ENCODE measurements at places on chromosomes 1 and 21. TPM values are rescaled to one million over a fixed set of nuclear protein-coding genes. Genes with fewer than 3 reads are reported as not detected.

DNA sequence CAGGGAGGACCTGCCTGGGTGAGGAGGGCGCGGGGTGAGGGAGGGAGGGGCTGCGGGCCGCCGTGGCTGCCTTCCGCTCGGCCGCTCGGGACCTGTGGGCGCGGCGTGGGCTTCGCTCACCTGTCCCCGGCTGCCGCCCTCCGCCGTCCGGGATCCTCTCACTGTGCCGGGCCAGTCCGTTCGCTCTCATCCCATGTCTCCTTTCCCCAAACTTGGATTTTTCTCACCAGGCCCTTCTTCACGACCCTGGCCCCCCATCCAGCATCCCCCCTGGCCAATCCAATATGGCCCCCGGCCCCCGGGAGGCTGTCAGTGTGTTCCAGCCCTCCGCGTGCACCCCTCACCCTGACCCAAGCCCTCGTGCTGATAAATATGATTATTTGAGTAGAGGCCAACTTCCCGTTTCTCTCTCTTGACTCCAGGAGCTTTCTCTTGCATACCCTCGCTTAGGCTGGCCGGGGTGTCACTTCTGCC lies 362 bp downstream of the ZBTB48 start:
- DNase-seq, result no peak

- DNase-seq, result peak; percentile 73
Observed at GRCh38 chr1:227941509-227942020, 6.2 kb downstream of the WNT9A start.

- DNase-seq, result no peak
Observed at GRCh38 chr21:16071092-16071491, 341.3 kb downstream of the USP25 start.

- DNase-seq, result no peak
Observed at GRCh38 chr1:118254491-118255425, 69.7 kb upstream of the SPAG17 start.

DNA sequence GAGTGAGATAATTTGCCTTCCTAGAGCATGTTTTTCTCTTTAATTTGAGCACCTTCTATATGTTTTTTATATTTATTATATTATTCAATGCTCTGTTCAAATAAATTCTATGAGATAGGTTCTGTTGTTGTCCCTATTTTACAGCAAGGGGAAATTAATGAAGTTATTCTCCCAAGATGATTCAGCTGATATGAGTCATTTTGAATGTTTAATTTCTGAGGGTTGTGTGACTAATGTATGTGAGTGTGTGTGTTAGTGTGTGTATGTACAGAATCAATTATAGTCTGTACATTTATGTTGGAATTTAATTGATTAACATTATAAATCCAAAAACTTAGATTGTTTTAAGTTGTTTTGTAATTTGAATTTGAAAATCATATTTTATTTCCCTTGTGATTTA lies 1536.7 kb upstream of the B3GALT2 start:
- DNase-seq, result no peak

The KCNJ9 gene
- not detected for total RNA-seq

- DNase-seq, result no peak
Observed at GRCh38 chr1:31426249-31426922, 13.4 kb downstream of the SERINC2 start.

- DNase-seq, result no peak
Observed at GRCh38 chr1:37167479-37167878, 133.2 kb upstream of the GRIK3 start.

The CFAP107 gene
- total RNA-seq, result not detected

DNA sequence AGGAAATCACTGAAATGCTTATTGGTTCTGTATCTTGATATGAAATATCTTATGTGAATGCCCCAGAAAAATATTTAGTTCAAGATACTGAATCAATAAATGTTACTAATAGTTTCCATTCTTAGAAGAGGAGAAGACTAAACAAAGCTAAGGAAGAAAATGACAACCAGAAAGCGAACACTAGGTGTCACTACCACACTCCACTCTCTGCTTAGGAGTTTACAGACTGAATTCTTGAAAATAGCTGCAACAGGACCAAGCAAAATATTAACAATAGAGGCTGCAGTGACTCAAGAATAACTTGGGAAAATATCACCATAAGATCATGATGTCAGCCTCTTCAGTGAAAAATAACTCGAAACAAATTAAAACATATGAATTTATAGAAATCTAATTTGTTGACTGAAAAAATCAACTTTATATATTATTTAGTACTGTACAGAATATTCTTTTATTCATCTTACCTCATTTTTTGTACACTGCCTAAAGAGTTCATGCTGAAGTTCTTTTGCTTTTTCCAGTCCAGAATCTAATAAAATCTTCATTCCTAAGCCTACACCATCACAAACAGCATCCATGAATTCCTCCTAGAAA lies 61.6 kb downstream of the KIF14 start:
- DNase-seq, result no peak

GRCh38 chr1:220971221-220971620 lies 92.0 kb downstream of the HLX start:
- no peak for DNase-seq

GRCh38 chr1:3237994-3238702 lies 169.1 kb downstream of the PRDM16 start:
- no peak for DNase-seq

- DNase-seq, result peak; percentile 68
Observed at GRCh38 chr1:36086529-36087232, 2.0 kb upstream of the ADPRS start.

The TAS1R1 gene
- 0.72 TPM for total RNA-seq

DNA sequence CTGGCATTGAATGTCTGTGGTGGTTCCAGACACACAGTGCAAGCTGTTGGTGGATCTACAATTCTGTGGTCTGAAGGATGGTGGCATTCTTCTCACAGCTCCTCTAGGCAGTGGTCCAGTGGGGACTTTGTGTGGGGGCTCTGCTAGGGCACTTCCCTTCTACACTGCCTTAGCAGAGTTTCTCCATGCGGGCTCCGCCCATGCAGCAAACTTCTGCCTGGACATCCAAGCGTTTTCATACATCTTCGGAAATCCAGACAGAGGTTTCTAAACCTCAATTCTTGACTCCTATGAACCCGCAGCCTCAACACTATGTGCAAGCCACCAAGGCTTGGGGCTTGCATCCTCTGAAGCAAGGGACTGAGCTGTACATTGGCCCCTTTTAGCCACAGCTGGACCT lies 43.0 kb downstream of the RGS18 start:
- DNase-seq, result no peak

GRCh38 chr1:225517221-225517620 lies 89.4 kb upstream of the LBR start:
- no peak for DNase-seq

The CSMD2 gene
- total RNA-seq, result 0.40 TPM

The ADAM30 gene
- not detected for total RNA-seq

GRCh38 chr1:17908945-17909344 lies 153.8 kb downstream of the ACTL8 start:
- DNase-seq, result peak; percentile 31

The LCE3D gene
- total RNA-seq, result not detected

Measured in spleen (tissue), 13 donors.